ENCODE measurements at places on chromosomes 7 and 10.

GRCh38 chr7:98215561-98216495 is 4.6 kb downstream of the BHLHA15 start:
- no peak for DNase-seq

DNA sequence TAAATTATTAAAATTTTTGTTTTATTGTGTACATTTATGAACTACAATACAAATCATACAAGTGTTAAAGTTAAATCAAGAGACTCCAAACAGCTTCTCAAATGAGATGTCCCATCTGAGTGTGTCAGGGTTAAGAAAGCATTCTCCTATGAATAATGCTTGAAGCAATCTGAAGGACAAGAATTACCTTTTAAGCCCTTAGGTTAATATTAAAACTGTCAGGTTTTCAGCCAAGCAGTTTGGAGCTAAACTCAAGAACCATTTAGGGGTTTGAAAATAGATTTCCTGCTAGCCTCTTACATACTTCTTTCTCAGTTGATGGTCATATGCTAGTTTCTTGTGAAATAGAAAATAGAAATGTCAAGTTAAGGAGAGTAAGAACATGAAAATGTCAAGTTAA is 38.3 kb downstream of the LIPJ start:
- DNase-seq: no peak

GRCh38 chr7:31384466-31384865 is 43.9 kb upstream of the NEUROD6 start:
- no peak for DNase-seq

GRCh38 chr7:13240349-13240748 is 552.9 kb downstream of the ARL4A start:
- DNase-seq: no peak

GRCh38 chr7:16558761-16559302 is 32.2 kb downstream of the LRRC72 start:
- DNase-seq: no peak

GRCh38 chr7:16656141-16656540 is 10.2 kb downstream of the BZW2 start:
- DNase-seq: no peak

- no peak for DNase-seq
Measured at GRCh38 chr7:154726368-154726767, 276.6 kb downstream of the PAXIP1 start.

GRCh38 chr7:7257899-7258692 is 75.8 kb downstream of the C1GALT1 start:
- no peak for DNase-seq

DNA sequence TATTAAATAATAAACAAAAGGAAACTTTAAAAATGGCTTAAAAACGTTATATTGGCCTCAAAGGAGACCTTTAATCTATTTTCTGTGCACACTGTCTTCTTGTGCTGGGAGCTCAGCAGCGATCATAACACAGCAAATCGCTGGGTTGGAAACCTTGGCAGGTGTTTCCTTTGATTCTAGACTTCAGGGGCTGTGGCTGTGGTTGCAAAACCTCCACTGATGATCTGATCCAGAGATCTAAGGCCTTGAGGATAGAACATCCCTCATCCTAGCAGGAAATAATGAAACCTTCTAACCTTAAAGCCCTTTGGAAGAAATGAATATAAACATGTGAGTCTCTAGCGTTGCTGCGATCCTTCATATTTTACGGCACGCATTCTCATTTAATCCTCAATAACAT is 29.8 kb downstream of the CDHR3 start:
- no peak for DNase-seq
